ENCODE measurements at places on chromosomes 5 and 9. TPM values are rescaled to one million over a fixed set of nuclear protein-coding genes. Genes with fewer than 3 reads are reported as not detected.

GRCh38 chr5:147510885-147511284 lies 1.0 kb upstream of the DPYSL3 start:
- no peak for DNase-seq
- no peak overlapping the region for H3K4me3 ChIP-seq
- H3K27ac ChIP-seq: no peak overlapping the region
- H3K4me1 ChIP-seq: peaks cover 5% of the 10 kb centered on the region

GRCh38 chr5:56676091-56676768 lies 139.1 kb upstream of the MAP3K1 start:
- 0 out of 2 replicates have a peak, but pooled peaks cover under 1% of the 10 kb centered on the region for H3K4me1 ChIP-seq
- no peak for DNase-seq

GRCh38 chr9:117720555-117720954 lies 16.4 kb downstream of the TLR4 start:
- no peak overlapping the region for H3K4me3 ChIP-seq
- H3K27me3 ChIP-seq: no peaks in the 10 kb centered on the region
- H3K36me3 ChIP-seq: no peaks in the 10 kb centered on the region
- H3K4me1 ChIP-seq: no peaks in the 10 kb centered on the region
- DNase-seq: no peak
- no peak overlapping the region for H3K27ac ChIP-seq

Gene SHB
- 7.8 TPM for total RNA-seq

Gene ADRB2
- total RNA-seq: 3.4 TPM
